Sciatic nerve (tissue), 2 donors: ENCODE measurements at places on chromosomes 5 and 9.

- no peak for DNase-seq
Measured at GRCh38 chr5:59036274-59036961, 453.5 kb downstream of the RAB3C start.

DNA sequence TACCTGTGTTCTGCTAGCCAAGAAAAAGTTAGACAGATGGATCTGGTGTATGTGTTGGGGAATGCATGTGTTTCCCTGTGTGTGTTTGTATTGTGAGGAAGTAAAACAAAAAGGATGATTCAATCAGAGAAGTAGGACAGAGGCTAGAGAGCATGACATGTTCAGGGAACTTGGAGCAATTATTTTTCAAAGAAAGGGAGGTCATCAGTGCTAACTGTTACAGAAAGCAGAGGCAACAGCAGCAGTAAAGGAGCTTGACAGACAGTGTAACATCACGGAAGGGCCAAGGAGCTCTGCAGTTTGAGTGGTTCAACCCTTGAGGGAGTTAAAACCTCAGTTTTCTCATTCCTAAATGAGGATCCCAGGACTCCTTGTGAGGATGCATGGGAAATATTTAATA is 13.2 kb downstream of the SPINK1 start:
- no peak for DNase-seq

DNA sequence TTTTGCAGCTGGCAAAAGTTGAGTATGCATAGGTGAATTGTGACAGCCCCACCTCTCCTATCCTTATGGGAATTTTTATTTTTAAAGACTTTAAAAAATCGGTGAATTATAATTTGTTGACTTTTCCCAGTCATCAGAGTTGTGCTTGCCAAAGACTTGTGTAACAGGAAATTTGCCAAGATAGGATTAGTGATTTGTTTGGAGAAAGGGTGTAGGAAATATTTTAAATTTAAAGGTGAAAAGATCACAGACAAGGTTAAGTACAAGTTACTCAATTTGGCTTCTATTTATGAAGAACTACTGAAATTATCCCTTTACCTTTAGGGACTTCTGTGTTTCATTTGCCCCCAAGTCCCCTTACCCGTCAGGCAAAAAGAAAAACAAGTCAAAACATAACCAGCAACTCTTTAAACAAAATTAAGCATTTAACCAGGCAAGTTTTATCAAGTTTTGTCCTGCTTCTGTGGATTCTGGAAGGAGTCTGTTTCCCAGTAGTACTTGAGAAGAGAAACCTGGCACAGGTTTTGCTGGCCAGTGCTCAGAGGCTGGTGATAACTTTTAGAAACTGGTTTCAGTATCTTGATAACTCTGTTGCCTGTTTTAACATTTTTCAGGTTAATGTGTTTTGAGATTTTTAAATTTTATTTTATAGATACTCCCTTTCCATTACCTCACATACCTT is 285.4 kb downstream of the MAST4 start:
- DNase-seq: no peak

DNA sequence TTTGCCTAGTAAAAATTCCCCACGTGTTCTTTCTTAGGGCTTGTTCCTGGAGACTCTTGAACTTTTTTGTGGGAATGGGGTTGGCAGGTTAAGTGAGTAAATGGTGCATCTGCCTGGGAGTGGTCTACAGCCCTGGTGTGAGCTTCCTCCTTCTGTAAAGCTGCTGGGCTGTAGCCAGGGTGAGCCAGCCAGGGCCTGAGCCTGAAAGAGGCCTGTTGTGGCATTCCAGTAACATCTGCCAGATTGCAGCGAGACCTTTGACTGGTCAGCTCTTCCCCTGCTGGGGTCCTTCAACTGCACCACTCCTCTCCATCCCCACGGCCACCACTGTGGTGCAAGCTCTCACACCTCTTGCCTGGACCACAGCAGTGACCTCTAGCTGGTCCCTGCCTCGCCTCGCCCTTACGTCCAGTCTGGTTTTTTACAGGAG is 47.5 kb downstream of the SLC22A5 start:
- no peak for DNase-seq

GRCh38 chr9:7963026-7963425 is 163.4 kb upstream of the DMAC1 start:
- DNase-seq: no peak

- DNase-seq: no peak
Measured at GRCh38 chr5:66207800-66208561, 63.9 kb downstream of the SREK1 start.

GRCh38 chr5:180093651-180094382 is 22.3 kb upstream of the RNF130 start:
- peak; percentile 56 for DNase-seq

- no peak for DNase-seq
Measured at GRCh38 chr5:42586625-42587024, 163.4 kb downstream of the GHR start.

- no peak for DNase-seq
Measured at GRCh38 chr9:84218322-84218721, 122.2 kb downstream of the SLC28A3 start.

GRCh38 chr9:126531035-126531571 is 82.6 kb upstream of the LMX1B start:
- no peak for DNase-seq

DNA sequence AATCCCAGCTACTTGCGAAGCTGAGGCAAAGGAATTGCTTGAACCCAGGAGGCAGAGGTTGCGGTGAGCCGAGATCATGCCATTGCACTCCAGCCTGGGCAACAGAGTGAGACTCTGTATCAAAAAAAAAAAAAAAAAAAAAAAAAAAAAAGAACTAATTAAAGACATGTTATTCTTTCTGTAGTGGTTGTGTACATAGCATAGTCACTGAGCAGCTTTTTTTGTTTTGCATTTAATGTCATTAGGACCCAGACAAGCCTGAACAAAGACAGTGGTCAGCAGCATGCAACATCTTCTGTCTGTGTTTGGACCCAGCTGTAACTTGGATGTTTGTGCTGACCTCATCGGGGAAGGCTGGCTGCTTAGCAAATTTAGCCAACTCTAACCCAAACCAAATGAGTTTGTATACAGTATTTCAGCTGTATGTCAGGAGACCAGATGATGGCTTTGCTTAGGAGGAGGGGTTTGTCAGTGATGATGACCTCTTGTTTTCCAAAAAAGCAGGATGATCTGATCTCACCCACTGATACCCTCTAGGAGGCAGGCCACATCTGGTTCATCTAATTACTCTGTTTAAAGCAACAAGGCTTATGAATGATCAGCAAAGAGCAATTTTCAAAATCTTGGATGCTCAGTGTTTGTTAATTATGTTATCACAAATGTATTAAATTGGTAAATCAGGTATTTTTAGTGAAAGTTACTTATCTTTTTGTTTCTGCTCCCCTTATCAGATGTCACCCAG is 39.5 kb downstream of the SNCAIP start:
- no peak for DNase-seq

DNA sequence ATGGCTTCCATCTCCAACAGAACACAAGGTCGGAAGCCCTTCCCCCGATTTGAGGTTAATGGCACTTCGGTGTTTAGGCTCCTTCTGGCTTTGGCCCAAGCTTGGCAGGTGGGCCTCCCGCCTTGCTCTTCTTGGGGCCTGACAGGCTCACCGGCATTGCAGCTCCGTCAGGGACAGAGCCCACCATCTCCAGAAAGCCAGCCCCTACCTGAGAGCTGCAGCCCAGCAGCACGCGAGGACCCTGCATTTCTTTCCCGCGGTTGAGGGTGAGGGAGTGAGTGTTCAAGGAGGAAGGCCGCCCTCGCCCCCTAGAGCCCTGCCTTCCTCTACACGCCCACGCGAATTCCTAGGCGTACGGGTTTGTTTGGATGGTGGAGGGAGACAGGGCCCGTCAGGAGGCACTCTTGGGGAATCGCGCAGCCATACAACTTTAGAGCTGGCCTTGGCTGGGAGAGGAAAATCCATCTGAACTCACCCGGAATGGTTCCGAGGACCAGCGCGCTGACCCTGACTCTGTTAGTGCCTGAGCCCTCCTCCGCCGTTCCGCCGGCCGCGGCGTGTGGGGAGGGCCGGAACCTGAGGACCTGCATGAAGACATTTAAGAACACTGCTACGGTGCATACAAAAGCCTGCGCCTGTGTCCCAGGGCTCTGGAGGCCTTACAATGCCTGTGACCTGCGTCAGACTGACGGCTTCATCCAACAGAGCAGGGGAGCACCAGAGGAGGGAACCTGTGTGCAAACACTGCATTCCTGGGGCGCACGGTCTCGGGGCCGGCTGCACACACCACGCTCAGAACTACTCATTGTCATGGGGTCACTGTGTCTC is 73.8 kb downstream of the MRPL36 start:
- DNase-seq: peak; percentile 47

DNA sequence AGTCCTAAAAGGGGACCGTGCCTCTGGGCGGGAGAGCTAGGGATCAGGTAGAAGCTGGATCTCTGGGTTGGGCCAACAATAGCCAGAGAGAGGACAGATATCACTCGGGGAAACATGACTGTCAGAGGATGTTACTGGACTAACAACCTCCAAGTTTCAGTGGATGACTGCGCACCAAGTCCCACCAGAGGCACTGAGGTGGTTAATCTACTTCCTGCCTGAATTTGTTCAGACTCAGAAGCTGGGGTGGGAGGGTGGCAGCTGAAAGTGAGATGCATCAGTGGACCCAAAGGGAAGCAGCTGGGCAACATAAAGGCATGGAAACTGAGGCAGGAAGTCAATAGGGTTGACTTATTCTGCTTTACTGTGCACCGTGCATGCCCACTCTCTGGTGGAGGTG is 130.1 kb upstream of the SLC44A1 start:
- DNase-seq: no peak

DNA sequence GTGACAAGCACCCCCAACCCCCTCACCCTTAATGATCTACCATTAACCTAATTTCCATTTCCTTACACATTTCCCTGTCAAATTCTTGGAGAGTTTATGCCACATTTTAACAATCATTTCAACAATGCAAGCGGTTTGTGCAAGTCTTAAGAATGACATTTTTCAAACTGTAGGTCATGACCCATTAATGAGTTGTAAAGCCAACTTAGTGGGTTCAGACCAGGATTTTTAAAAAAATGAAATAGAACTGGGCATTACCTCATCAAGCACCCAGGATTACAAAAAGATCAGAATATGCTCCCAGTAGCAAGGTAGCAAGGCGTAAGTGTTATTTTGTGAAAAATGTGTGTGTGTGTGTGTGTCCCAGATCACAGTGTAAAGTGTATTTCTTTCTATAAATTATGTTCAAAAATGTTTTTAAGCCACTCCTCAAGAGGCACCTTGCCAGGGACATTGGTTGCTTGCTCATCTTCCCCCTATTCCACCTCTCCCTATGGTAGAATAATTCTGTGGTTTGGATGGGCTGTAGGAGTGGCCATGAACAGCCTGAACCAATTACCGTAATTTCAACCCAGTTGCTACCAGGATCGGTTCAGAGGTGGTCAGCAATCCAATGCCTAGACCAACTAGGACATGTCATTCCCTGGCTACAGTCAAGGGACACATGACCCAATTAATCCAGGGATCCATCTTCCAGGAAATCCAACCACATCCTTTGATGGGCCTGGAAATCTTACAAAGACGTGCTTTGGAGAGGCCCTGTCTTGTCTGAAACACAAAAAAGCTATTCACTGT is 14.4 kb upstream of the TGFBR1 start:
- no peak for DNase-seq

- no peak for DNase-seq
Measured at GRCh38 chr9:113687680-113688371, 188.3 kb upstream of the ZNF618 start.

GRCh38 chr5:173775261-173776197 is 112.6 kb upstream of the CPEB4 start:
- no peak for DNase-seq

GRCh38 chr5:87909382-87909781 is 359.3 kb downstream of the TMEM161B start:
- no peak for DNase-seq

- DNase-seq: no peak
Measured at GRCh38 chr9:4689687-4690104, 10.3 kb downstream of the CDC37L1 start.

GRCh38 chr9:120431268-120431667 is 148.7 kb downstream of the CDK5RAP2 start:
- DNase-seq: no peak

- DNase-seq: no peak
Measured at GRCh38 chr5:58890701-58891085, 307.8 kb downstream of the RAB3C start.

DNA sequence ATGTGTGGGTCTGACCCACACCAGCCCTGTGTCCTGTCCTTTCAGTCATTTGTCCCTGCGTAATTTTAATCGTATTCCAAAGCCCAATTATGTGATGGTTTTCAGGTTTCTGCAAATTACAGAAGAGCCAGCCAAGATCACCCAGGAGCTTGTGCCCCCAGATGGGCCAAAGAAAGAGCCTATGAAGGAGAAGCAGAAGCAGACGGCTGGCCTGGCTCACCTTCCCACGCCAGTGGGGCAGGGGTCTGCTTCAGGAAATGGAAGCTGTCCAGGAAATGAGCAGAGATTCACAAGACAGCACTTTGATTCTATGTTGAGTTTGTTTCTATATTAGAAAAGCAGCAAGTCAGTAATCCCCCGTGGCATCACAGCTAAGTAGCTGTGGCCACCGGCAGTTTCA is 11.7 kb downstream of the S1PR3 start:
- no peak for DNase-seq

DNA sequence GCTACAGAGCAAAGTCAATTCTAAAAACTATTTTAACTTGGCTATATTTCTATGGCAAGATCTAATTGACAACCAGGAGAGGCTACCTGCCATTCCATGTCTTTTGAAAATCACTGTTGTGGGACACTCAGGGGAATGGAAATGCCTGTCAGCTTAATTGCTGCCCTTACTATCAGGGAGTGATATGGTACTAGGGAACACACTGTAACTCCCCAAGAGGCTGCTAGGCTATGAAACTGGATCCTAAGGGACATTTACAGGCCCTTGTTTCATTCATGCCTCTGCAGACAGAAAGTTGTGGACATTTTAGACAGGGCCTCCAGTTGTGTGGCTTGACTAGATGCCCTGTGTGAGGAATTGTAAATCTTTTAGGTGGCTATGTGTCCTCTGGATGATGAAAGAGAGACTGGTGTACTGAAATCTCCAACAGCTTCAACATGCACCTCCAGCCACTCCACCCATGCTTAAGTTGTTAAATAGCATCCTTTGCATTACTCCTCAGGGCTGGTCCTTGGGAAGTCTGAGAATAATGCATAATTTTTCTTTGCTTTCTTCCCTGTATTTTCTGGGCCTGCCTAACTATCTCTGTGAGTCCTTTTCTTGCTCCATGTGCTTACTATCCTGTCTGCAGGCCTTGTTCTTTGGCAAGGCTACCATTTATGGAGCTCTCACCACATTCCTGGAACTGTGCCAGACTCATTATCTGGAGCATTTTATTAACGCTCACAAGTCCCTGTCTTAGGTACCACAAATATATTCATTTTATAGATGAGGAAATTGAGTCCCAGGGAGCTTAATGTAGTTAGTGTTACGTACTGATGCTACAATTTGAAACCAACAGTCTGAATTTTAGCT is 3.2 kb downstream of the MROH2B start:
- no peak for DNase-seq

GRCh38 chr5:153660919-153661318 is 170.4 kb downstream of the GRIA1 start:
- DNase-seq: no peak

DNA sequence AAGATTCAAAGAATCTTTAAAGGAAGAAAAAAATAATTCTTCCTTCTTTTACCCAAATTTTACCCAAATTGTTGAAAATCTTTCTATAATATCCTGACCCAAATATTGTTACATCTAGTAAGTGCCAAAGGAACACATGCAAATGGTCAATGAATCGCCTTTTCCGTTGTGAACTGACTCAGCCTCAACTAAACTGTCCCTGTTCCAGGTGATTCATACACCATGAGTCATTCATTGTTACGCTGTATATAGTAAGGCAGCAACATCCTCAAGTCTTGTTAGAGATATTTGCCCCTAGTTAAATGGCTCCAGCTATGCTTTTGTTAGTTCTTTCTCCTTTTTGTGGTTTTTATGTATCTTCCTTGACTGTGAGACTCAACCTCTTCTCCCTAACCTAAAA is 9.7 kb downstream of the PTGER4 start:
- no peak for DNase-seq
